WERI-Rb-1 (cell line): ENCODE measurements at places on chromosomes 6 and 20.

- DNase-seq: no peak
These were observed 46.5 kb downstream of the KIF16B start for GRCh38 chr20:16526433-16527380.

- no peak for DNase-seq
These were observed 208.7 kb downstream of the SOX4 start for GRCh38 chr6:21802175-21802822.

- no peak for DNase-seq
These were observed 52.6 kb upstream of the PDE7B start for GRCh38 chr6:135798751-135799515.

- no peak for DNase-seq
These were observed 136.5 kb downstream of the SMOC2 start for GRCh38 chr6:168577496-168577895.
